Stimulated activated CD8-positive, alpha-beta memory T cell treated with anti-CD3 and anti-CD28 coated beads, Interleukin-4, amount 100 ng/mL, for 1 hour (primary cell): ENCODE measurements at places on chromosomes 4 and X.

DNA sequence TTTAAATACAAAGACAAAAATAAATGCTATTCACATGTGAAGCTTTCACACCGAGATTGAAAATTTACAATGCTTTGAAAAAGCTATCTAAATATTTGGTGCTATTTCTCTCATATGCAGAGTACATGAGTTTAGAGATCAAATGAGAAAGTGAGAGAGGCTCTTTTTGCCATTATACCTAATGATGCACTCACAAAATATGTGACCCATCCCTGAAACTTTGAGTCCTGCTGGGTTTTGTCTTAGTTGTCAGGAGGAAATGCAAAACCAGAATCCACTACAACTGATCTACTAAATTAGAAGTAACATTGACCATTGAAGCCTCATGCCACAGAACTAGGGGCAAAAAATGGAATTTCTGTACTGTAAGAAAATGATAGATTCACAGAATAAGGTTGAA lies 251.7 kb downstream of the MAPK10 start:
- no peak for DNase-seq

- no peak for DNase-seq
Observed at GRCh38 chr4:1873291-1873690, 2.1 kb downstream of the NSD2 start.

DNA sequence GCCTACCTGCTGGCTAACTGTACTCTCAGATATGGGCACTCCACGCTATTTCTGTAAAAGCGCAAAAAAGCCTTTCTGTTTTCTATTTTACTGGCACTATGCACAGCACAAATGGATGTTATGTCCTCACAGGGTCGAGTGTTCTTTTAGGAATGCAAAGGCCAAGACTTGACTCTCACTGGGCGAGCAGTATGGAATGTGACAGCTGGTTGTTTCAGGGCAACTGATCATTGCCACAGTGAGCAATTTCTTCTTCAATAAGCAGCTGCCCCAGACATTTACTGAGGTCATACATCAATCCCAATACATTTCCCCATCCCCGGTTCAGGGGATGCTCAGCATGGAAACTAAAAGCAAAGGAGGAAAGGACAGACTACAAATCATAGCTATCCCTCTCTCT lies 58.2 kb downstream of the PDE5A start:
- DNase-seq = no peak

GRCh38 chrX:136731207-136731782 lies 49.4 kb downstream of the ARHGEF6 start:
- DNase-seq = no peak

GRCh38 chrX:26083093-26083492 lies 55.0 kb upstream of the MAGEB18 start:
- DNase-seq = no peak

- DNase-seq = no peak
Observed at GRCh38 chr4:38313175-38313574, 350.8 kb upstream of the KLF3 start.

DNA sequence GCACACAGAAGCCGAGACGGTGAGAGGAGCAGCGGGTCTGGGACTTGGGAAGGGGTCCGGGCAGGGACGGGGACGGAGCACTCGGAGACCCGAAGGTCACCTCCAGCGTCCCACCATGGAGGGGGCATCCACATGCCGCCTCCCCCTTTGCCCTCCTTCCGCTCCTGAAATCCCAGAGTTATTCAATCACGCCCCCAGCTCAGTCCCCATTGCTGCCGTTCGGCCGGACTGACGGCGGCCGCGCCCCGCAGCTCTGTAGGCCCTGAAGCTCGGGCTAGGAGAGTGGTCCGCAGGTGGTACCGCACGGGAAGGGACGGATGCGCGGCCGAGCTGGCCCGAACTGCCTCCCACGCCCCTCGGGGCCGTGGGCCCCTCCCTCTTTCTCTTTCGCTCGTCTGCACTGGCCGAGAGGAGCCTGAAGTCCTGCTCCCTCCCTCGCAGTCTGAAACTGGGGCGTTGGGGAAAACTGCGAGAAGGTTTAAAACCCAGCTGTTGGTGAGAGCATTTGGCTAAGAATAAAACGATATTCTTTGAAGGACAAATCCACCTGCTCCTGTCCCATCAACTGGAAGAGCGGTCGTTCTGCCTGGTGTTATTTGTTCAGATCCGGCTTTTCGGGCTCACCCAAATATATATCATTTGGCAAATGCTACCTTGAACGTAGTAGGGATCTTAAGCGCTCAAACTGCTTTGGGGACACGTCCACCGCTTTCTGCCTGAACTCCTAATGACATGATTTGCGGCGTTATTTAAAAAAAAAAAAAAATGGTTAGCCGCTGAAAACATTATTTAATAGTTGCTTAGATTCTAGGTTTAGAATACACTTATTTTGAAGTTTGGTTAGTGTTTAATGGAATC lies 719 bp downstream of the USO1 start:
- DNase-seq = peak; percentile 11

DNA sequence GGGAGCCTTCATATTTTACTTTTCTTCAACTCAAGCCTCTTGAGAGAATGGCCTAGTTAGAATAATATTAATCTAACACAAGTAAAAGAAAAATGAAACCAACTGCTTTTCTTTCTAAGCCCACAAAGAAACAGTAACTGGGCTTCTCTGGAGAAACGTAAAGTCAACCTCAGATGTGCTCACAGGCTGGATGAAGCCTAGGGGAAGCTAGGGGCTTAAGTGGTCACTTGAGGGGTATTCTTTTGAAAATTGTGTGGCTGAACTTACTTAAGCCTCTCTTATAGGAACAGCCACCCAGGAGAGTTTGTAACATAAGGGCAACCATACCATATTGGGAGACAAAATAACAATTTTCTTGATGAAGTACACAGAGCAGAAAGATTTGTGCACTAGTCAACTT lies 279.0 kb downstream of the SPRY1 start:
- no peak for DNase-seq

GRCh38 chr4:1793496-1793840 lies 375 bp downstream of the FGFR3 start:
- peak; percentile 11 for DNase-seq

GRCh38 chrX:10199212-10199611 lies 42.4 kb downstream of the CLCN4 start:
- DNase-seq = no peak

DNA sequence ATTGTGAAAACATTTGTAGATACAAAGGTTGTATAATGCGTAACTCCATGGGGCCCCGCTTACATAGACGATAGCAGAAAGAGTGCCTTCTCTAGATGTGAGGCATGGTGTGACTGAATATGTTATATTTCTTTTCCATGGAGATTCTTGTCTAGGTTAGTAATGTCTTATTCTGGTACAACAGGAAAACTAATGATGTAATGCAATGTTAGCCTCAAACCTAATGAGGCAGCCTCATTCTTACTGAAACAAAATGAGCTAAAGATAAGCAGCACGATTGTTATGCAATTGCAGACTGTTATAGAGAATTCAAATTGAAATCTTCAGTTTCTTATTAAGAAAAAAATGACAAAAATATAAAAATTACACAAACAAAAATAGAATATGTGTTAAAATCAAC lies 171.1 kb upstream of the ANKRD50 start:
- no peak for DNase-seq
